ENCODE measurements at places on chromosomes 6 and 20.
A peak's percentile ranks its signal among the peaks of the same experiment; 100 is the strongest.

- no peaks in the 10 kb centered on the region for H3K27me3 ChIP-seq
- H3K27ac ChIP-seq = peak overlapping the region; percentile 51
- no peak for DNase-seq
- H3K36me3 ChIP-seq = no peaks in the 10 kb centered on the region
- H3K4me3 ChIP-seq = no peak overlapping the region
Observed at GRCh38 chr6:52552278-52552643, 24.6 kb downstream of the TRAM2 start.

GRCh38 chr6:108737594-108738546 is 110.4 kb upstream of the ARMC2 start:
- no peak overlapping the region for H3K4me3 ChIP-seq
- H3K27me3 ChIP-seq = no peaks in the 10 kb centered on the region
- no peak overlapping the region for H3K27ac ChIP-seq
- no peak for DNase-seq

GRCh38 chr6:64023693-64024092 is 388.1 kb downstream of the PHF3 start:
- H3K4me1 ChIP-seq = no peaks in the 10 kb centered on the region
- H3K27me3 ChIP-seq = no peaks in the 10 kb centered on the region
- H3K36me3 ChIP-seq = no peaks in the 10 kb centered on the region
- no peak overlapping the region for H3K4me3 ChIP-seq

DNA sequence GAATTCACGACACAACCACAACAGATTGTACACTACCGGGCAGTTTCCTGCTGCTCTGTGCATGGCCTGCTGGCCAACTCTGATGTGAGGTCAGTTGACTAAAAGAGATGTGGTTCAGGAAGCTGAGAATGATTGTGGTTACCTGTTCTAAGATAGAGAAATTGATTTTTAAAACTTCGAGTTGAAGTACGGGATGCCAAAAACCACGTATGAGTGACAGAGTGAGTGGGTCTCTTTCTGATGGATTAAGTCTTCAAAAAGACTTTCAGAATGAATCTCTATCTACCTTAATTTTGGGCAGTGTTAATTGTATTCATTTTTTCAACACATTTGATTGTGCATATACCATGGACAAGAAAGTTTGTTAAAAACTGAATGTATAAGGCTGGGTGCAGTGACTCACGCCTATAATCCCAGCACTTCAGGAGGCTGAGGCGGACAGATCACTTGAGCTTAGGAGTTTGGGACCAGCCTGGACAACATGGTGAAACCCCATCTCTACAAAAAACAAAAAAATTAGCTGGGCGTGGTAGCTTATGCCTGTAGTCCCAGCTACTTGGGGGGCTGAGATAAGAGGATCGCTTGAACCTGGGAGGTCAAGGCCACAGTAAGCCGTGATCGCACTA is 121.2 kb downstream of the SGK1 start:
- H3K4me3 ChIP-seq = no peak overlapping the region
- H3K27me3 ChIP-seq = no peaks in the 10 kb centered on the region
- H3K27ac ChIP-seq = no peak overlapping the region
- H3K4me1 ChIP-seq = peaks cover 14% of the 10 kb centered on the region

- H3K4me1 ChIP-seq = peaks cover 5% of the 10 kb centered on the region
- no peak overlapping the region for H3K4me3 ChIP-seq
- H3K27ac ChIP-seq = no peak overlapping the region
- H3K27me3 ChIP-seq = no peaks in the 10 kb centered on the region
- DNase-seq = no peak
Observed at GRCh38 chr6:144447472-144447871, 162.3 kb downstream of the UTRN start.

DNA sequence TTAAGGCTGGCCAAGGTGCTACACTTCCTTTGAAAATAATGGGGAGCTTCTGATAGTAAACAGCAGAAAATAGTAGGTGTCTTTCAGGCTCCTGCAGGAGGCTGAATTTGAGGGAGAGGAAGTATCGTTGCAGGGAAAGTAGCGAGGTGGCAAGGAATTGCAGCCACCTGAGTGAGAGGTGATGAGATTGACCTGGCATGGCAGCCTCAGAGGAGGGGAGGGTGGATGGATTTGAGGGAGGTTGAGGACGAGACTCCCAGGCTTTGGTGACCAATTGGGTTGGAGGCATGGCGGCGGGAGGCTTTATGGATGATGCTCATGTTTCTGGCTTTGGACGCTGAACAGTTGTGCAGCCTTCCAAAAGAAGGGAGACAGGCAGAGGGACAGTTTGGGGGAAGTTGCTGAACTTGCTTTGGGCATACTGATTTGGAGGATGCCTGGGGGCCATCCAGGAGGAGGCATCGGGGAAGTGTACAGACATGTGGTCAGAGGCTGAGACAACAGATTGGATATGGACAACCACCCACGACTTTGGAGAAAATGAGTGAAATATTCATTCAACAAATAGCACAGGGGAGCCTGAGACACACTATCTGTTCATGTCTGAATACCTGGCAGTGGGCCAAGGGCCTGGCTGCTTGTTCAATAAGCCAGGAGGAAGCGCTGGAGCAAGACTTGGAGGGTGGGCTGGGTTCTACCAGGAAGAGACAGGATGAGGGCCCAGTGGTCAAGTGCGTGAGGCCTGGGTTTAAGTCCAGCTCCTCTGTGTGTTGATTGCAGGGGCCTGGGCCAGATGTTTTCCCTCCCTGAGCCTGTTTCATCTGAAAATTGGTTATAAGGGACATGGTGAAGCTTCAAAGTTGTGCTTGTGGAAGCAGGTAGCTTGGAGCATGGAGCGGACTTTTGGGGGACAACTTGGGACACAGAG is 113.2 kb downstream of the CEBPB start:
- H3K27me3 ChIP-seq = no peaks in the 10 kb centered on the region
- peaks cover 30% of the 10 kb centered on the region for H3K4me1 ChIP-seq
- H3K36me3 ChIP-seq = no peaks in the 10 kb centered on the region
- H3K4me3 ChIP-seq = no peak overlapping the region
- DNase-seq = no peak
- peak overlapping the region; percentile 94 for H3K27ac ChIP-seq

DNA sequence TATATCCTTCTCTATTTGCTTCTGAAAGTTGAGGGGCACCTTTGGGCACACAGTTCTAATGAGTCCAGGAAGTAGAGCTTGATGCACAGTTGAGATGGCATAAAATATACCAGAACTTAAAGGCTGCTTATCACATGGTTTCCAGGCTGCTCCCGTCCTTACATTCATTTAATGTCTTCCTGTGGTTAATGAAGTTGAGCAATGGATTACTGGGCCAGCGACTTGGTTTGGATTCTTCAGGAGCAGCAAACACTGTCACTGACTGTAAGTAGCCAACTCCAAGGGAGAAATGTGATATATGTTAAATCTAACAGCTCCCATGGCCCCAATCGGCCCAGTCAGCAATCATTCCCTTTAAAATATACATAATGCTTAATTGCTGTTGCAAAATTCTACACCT is 9.0 kb upstream of the TSHZ2 start:
- peaks cover 20% of the 10 kb centered on the region for H3K4me1 ChIP-seq
- no peaks in the 10 kb centered on the region for H3K36me3 ChIP-seq
- no peak overlapping the region for H3K27ac ChIP-seq
- H3K4me3 ChIP-seq = no peak overlapping the region

DNA sequence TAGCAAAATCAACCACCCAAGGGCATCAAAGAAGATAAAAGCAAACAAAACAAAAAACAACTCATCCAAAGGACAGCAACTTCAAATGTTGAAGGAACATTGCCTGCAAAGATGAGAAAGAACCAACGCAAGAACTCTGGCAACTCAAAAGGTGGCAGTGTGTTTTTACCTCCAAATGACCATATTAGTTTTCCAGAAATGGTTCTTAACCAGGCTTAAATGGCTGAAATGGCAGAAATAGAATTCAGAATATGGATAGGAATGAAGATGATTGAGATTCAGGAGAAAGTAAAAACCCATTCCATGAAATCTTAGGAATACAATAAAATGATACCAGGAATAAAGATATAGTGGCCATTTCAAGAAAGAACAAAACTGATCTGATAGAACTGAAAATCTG is 9.8 kb upstream of the PI3 start:
- no peak overlapping the region for H3K27ac ChIP-seq
- H3K4me3 ChIP-seq = no peak overlapping the region
- peaks cover 6% of the 10 kb centered on the region for H3K4me1 ChIP-seq
- no peak for DNase-seq

GRCh38 chr6:123201869-123202372 is 205.9 kb downstream of the CLVS2 start:
- H3K36me3 ChIP-seq = no peaks in the 10 kb centered on the region
- no peaks in the 10 kb centered on the region for H3K27me3 ChIP-seq
- H3K4me1 ChIP-seq = no peaks in the 10 kb centered on the region

- H3K36me3 ChIP-seq = no peaks in the 10 kb centered on the region
Observed at GRCh38 chr6:45148278-45148677, 179.9 kb upstream of the RUNX2 start.

GRCh38 chr6:149217466-149217888 is 100.0 kb upstream of the TAB2 start:
- no peak overlapping the region for H3K27ac ChIP-seq
- no peaks in the 10 kb centered on the region for H3K27me3 ChIP-seq
- no peak for DNase-seq

GRCh38 chr6:111091987-111092386 is 4.7 kb downstream of the SLC16A10 start:
- no peak overlapping the region for H3K4me3 ChIP-seq
- H3K4me1 ChIP-seq = peaks cover 6% of the 10 kb centered on the region
- H3K27ac ChIP-seq = no peak overlapping the region
- DNase-seq = no peak
- no peaks in the 10 kb centered on the region for H3K27me3 ChIP-seq

DNA sequence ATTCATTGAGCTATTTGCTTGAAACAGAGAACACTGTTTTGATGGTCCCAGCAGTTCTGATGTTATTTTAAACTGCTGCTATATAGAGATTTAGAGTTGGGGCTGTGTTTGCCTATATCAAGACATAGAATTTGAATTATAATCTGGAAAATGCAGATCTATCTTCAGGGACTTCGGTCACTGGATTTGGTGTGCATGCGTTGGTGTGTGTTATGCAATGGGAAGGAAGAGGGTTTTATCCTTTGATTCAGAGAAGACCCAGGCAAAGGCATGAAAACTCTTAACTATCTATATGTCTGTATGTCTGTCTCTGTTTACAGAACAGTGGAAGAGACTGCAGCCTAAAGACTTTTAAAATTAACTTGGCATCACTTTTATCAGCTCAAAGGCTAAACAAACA is 2.0 kb downstream of the ADGRB3 start:
- peaks cover 75% of the 10 kb centered on the region for H3K27me3 ChIP-seq
- H3K36me3 ChIP-seq = no peaks in the 10 kb centered on the region
- no peak overlapping the region for H3K4me3 ChIP-seq
- no peak overlapping the region for H3K27ac ChIP-seq
- DNase-seq = no peak

DNA sequence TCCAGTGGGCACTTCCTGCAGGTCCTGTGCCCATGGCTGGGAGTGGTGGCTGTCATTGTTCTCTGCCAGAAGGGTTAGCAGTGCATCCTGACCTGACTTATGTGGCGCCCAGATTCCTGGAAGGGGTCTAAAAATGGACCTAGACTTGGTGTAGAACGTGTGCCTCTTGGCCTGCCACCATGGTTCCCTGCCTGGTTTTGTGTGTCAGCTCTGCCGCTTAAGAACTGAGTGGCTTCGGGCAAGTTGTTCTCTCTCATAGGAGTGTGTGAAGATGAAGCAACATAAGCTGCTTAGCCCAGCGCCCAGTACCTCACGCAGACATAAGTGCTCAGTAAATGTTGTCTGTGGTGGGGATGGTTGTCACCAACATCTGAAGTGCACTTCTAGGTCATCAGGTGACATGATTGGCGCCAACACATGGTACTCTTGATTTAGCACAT is 52.1 kb downstream of the PTPN1 start:
- no peak overlapping the region for H3K4me3 ChIP-seq
- H3K4me1 ChIP-seq = peaks cover 87% of the 10 kb centered on the region
- H3K36me3 ChIP-seq = peaks cover 54% of the 10 kb centered on the region
- no peak for DNase-seq

- DNase-seq = no peak
- no peak overlapping the region for H3K27ac ChIP-seq
- no peak overlapping the region for H3K4me3 ChIP-seq
- H3K36me3 ChIP-seq = no peaks in the 10 kb centered on the region
Observed at GRCh38 chr6:56715741-56716140, 73.1 kb upstream of the DST start.

DNA sequence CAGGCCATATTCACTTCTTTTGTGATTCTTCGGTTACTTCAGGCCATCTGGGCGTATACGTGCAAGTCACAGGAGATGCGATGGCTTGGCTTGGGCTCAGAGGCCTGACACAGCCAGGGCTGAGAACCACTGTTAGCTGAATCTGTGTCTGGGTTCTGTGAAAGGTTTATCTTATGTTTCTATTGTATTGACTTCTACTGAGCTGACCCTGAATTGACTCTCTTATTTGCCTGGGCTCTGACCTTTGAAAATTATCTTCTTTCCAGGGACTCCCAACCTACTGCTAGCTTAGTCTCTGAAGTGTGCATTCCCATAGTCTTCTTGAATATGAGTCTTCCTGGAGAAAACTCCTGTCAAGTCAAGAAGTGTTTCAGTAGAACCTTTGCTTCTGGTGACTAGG is 226.4 kb upstream of the SOX4 start:
- H3K4me3 ChIP-seq = no peak overlapping the region
- H3K36me3 ChIP-seq = no peaks in the 10 kb centered on the region
- H3K27me3 ChIP-seq = no peaks in the 10 kb centered on the region
- H3K27ac ChIP-seq = no peak overlapping the region

DNA sequence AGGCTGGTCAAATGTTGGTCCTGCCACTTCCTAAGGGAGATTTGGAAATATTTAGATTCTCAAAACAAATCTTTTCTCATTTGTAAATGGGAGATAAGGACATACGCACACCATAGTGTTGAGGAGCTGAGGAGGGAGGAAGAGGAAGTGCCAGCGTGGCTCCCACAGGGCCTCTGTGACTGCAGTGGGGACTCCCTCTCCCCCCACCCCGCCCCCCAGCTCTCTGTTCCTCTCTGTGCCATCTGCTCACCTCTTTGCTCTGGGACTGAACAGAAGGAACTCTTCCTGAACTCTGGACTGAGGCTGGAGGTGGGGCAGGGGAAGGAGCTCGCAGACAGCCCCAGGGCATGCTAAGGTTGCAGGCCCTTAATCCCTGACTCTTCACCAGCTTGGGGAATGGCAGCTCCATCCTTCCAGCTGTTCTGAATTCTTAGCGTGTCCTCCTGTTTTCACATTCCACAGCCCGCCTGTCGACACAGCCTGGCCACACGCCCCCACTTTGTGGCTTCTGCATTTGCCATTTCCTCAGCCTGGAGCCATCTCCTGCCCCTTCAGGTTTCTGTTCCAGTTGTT is 11.4 kb downstream of the DDX27 start:
- H3K36me3 ChIP-seq = peaks cover 69% of the 10 kb centered on the region
- DNase-seq = no peak
- H3K4me1 ChIP-seq = no peaks in the 10 kb centered on the region
- H3K27ac ChIP-seq = no peak overlapping the region
- H3K4me3 ChIP-seq = no peak overlapping the region

GRCh38 chr20:50611128-50611810 is 80.1 kb downstream of the RIPOR3 start:
- no peak overlapping the region for H3K4me3 ChIP-seq
- no peaks in the 10 kb centered on the region for H3K27me3 ChIP-seq
- H3K36me3 ChIP-seq = no peaks in the 10 kb centered on the region
- no peak for DNase-seq
- no peak overlapping the region for H3K27ac ChIP-seq

All from esophagus squamous epithelium (tissue), 5 donors.